ENCODE measurements at places on chromosomes 2 and 18. TPM values are rescaled to one million over a fixed set of nuclear protein-coding genes. Genes with fewer than 3 reads are reported as not detected.

Gene DNAJC10
- total RNA-seq: 92.7 TPM

Gene ADCYAP1
- 0.32 TPM for total RNA-seq

Gene IWS1
- total RNA-seq: 32.4 TPM

Gene VWA3B
- total RNA-seq: 3.2 TPM

Gene BZW1
- total RNA-seq: 253 TPM

Gene TUBA4B
- total RNA-seq: not detected

Gene CHCHD5
- 27.0 TPM for total RNA-seq

Gene IHH
- total RNA-seq: 82.2 TPM

Gene ZNF396
- total RNA-seq: 3.6 TPM

Gene CHRND
- total RNA-seq: not detected

Gene RMC1
- 28.4 TPM for total RNA-seq

Gene PLGLB2
- 1.1 TPM for total RNA-seq

Gene CCDC148
- 0.49 TPM for total RNA-seq

Gene RTKN
- total RNA-seq: 51.4 TPM

Gene IL1RL1
- total RNA-seq: 2.1 TPM

Gene SMAD4
- total RNA-seq: 106 TPM

Gene GNLY
- 0.32 TPM for total RNA-seq

Gene ESCO1
- 17.7 TPM for total RNA-seq

Gene OSBPL6
- total RNA-seq: 0.72 TPM

Gene LOXHD1
- total RNA-seq: not detected

Gene ADRA2B
- total RNA-seq: 0.54 TPM

Gene DYNAP
- total RNA-seq: not detected

Gene BIRC6
- 74.6 TPM for total RNA-seq

Gene NOSTRIN
- total RNA-seq: 37.2 TPM

Gene FAM110C
- total RNA-seq: 24.6 TPM

Gene IL1RN
- 1.5 TPM for total RNA-seq

Gene PXDN
- 9.5 TPM for total RNA-seq

Gene LHCGR
- total RNA-seq: not detected

Gene FAM228A
- not detected for total RNA-seq

Gene DOK6
- 0.59 TPM for total RNA-seq

Gene FNDC4
- total RNA-seq: 0.64 TPM

Gene ARHGAP28
- 2.9 TPM for total RNA-seq

Gene LRP2
- total RNA-seq: not detected

Gene CAPG
- 105 TPM for total RNA-seq

Gene MRPL53
- total RNA-seq: 90.3 TPM

Gene TNFAIP6
- total RNA-seq: 0.57 TPM

Gene HSBP1L1
- 59.6 TPM for total RNA-seq

Gene GALM
- 68.8 TPM for total RNA-seq

Gene CFAP65
- total RNA-seq: 1.6 TPM

Gene TMEM247
- total RNA-seq: not detected
